ENCODE measurements at places on chromosomes 2 and 18. TPM values are rescaled to one million over a fixed set of nuclear protein-coding genes. Genes with fewer than 3 reads are reported as not detected.

Gene COL3A1
- total RNA-seq = 107 TPM

Gene CXCR1
- total RNA-seq = 1.8 TPM

Gene SNTG2
- total RNA-seq = not detected

Gene DYSF
- 15.1 TPM for total RNA-seq

Gene EFHD1
- 13.9 TPM for total RNA-seq

- DNase-seq = no peak
- peaks cover 7% of the 10 kb centered on the region for H3K4me1 ChIP-seq
- H3K27ac ChIP-seq = no peak overlapping the region
- no peaks in the 10 kb centered on the region for H3K36me3 ChIP-seq
These were observed 13.4 kb upstream of the HOXD1 start for GRCh38 chr2:176174824-176175708.

GRCh38 chr2:236972491-236973342 lies 113.0 kb upstream of the COPS8 start:
- no peaks in the 10 kb centered on the region for H3K4me1 ChIP-seq
- DNase-seq = peak; percentile 66
- no peaks in the 10 kb centered on the region for H3K27me3 ChIP-seq
- no peak overlapping the region for H3K4me3 ChIP-seq
- H3K27ac ChIP-seq = no peak overlapping the region

- H3K36me3 ChIP-seq = no peaks in the 10 kb centered on the region
- no peak overlapping the region for H3K4me3 ChIP-seq
- no peaks in the 10 kb centered on the region for H3K4me1 ChIP-seq
These were observed 53.4 kb upstream of the LINC00305 start for GRCh38 chr18:64202210-64202836.

GRCh38 chr18:72375618-72376017 lies 168.5 kb downstream of the CBLN2 start:
- no peak for DNase-seq
- H3K27ac ChIP-seq = no peak overlapping the region
- H3K36me3 ChIP-seq = no peaks in the 10 kb centered on the region
- H3K4me3 ChIP-seq = no peak overlapping the region

DNA sequence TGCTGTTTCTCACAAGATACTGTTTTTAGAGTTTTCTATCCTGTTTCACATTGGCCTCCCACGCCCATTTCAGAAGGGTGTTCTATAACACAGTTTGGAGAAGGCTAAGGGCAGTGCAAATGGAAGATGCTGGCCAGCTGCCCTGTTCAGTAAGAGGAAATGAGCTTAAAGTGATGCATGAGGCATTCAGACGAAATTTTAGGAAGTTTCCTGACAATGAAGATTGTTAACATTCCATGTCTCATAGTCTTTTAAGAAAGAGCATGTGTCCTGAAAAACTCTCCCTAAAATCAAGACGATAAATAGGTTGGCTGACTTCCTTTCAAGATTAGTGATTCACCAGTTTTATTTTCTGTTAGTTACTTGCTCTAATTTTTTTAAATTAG lies 484.2 kb upstream of the NRP2 start:
- no peaks in the 10 kb centered on the region for H3K4me1 ChIP-seq
- no peaks in the 10 kb centered on the region for H3K27me3 ChIP-seq
- no peak overlapping the region for H3K27ac ChIP-seq
- H3K36me3 ChIP-seq = no peaks in the 10 kb centered on the region
- H3K4me3 ChIP-seq = no peak overlapping the region

- no peak for DNase-seq
- no peak overlapping the region for H3K27ac ChIP-seq
- H3K4me1 ChIP-seq = no peaks in the 10 kb centered on the region
These were observed 90.7 kb upstream of the ITGA6 start for GRCh38 chr2:172336681-172337080.

- H3K27me3 ChIP-seq = no peaks in the 10 kb centered on the region
- H3K36me3 ChIP-seq = peaks cover 2% of the 10 kb centered on the region
- peak overlapping the region; percentile 88 for H3K4me3 ChIP-seq
- no peaks in the 10 kb centered on the region for H3K4me1 ChIP-seq
- peak; percentile 54 for DNase-seq
These were observed 516 bp downstream of the EIF2AK2 start for GRCh38 chr2:37156071-37156856.

GRCh38 chr2:71348302-71348701 lies 16.7 kb downstream of the ZNF638 start:
- peaks cover 26% of the 10 kb centered on the region for H3K36me3 ChIP-seq
- H3K27me3 ChIP-seq = no peaks in the 10 kb centered on the region
- no peak overlapping the region for H3K27ac ChIP-seq
- H3K4me1 ChIP-seq = peaks cover 2% of the 10 kb centered on the region
- no peak overlapping the region for H3K4me3 ChIP-seq

All from liver (tissue), 10 donors.